ENCODE measurements at places on chromosomes 16 and 17. TPM values are rescaled to one million over a fixed set of nuclear protein-coding genes. Genes with fewer than 3 reads are reported as not detected.

The C1QL1 gene
- total RNA-seq, result 1.4 TPM

The PRR11 gene
- total RNA-seq, result 11.1 TPM

The TM4SF5 gene
- not detected for total RNA-seq

The ASPA gene
- not detected for total RNA-seq

The PHKB gene
- total RNA-seq, result 61.2 TPM

The KRTAP2-2 gene
- not detected for total RNA-seq

The MRC2 gene
- 419 TPM for total RNA-seq

The CACNG4 gene
- 5.6 TPM for total RNA-seq

The SLFN11 gene
- 23.8 TPM for total RNA-seq

The LRRC37B gene
- 24.7 TPM for total RNA-seq

The SLC22A31 gene
- total RNA-seq, result not detected

The SAP30BP gene
- total RNA-seq, result 88.1 TPM

The WNT9B gene
- total RNA-seq, result not detected

The SMIM36 gene
- total RNA-seq, result not detected

The SNAI3 gene
- total RNA-seq, result not detected

The EVI2B gene
- not detected for total RNA-seq

The CCL3 gene
- total RNA-seq, result not detected

The PIPOX gene
- 1.1 TPM for total RNA-seq

The PIRT gene
- not detected for total RNA-seq

The CTU2 gene
- 20.6 TPM for total RNA-seq

The CDK12 gene
- total RNA-seq, result 59.0 TPM

The NHERF2 gene
- total RNA-seq, result 146 TPM

The TELO2 gene
- total RNA-seq, result 37.8 TPM
